ENCODE measurements at places on chromosomes 4 and X.

DNA sequence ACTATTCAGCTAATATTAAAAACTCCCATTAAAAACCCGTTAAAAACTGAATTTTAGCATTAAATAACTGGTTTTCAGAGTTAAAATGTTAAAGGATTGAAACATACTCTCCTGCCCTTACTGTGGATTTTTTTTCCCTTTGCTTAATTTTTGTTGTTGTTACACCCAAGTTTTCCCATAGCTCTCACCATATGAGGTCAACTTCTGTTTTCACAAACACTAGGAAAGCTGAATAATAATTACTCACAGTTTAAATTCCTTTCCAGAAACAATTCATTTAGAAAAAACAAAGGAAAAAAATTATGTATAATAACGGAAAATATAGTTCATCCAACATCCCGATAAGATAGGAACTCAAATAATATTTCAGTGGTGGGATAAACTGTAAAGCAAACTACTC is 129.0 kb downstream of the PPP3CA start:
- DNase-seq: no peak

GRCh38 chr4:4727536-4727935 is 131.9 kb upstream of the MSX1 start:
- no peak for DNase-seq

- DNase-seq: no peak
Measured at GRCh38 chr4:129098531-129099001, 2.6 kb downstream of the C4orf33 start.

DNA sequence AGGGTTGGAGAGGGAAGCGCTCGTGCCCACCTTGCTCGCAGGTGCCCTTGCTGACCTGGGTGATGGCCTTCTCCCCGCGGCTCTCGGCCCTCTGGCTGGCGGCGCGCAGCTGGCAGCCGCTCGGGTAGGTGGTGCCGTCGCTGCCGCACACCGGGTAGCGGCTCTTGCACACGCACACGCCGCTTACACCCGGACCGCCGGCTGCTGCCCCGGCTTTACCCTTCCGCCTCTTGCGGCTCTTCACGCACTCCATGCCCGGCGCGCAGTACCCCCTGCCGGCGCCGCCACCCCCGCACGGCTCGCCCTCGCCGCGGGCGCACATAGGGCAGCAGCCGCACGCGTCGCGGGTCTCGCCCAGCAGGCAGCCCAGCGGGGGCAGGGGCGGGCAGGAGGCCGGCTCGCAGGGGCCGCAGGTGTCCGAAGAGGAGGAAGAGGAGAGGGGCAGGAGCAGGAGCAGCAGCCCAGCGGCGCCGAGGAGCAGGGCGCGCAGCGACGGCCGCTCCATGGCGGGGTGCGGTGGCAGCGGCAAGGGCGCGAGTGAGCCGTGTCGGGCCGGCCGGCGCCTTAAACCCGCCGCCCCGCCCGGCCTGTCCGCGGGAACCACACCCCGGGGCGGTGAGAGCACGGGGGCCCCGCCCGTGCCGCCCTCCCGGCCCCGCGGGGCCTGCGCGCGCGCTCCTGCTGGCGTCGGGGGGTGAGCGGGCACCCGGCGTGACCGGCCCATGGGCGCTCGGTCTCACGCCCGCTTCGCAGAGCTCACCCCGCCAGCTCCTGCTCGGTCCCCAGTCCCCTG is at the start of gene IGFBP7:
TSS of gene IGFBP7 (minus strand) at position 539 of the 793 bp plus-strand sequence. CDS start at position 505, 34 bp downstream.
- DNase-seq: no peak

GRCh38 chr4:54783402-54784110 is 125.8 kb downstream of the KIT start:
- no peak for DNase-seq

DNA sequence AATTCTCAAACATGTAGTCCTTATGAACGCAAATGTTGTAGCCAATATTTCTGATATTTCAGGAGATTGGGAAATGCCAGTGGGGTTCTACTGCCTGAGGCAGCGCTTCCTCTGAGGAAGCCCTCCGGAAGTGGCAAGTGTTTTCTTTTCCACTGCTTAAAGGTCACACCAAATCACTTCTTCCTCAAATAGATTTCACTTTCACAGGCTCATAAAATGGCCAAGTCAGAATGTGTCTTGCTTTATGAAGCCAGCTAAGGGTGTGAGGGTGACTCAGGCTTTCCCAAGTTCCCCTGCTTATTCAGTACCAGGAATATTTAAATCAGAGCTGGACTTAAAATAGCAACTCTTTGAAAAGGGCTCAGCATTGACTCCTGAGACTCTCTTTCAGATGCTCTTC is 514.2 kb upstream of the DIPK2B start:
- DNase-seq: no peak

DNA sequence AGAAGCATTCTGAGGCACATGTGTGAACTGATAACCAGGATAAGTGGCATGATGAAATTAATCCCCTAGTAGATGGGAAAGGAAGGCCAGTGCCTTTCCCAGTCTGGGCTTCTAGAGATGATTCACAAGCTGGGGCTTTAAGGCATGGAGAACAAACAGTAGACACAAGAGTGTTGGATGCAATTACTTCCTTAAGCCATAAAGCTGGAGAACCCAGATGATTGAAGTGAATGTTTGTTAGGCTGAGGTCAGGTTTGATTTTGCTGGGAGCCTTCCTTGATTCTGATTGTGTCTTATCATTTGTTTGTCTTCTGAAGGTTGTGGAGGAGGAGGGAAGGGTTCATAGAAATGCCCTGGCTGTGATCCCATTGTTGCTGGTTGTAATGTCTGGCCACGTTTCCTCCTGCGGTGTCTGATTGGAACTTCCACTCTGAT is 125.2 kb downstream of the NHS start:
- no peak for DNase-seq

Data from COR-L47 (cell line).